ENCODE measurements at places on chromosomes 11 and 22. TPM values are rescaled to one million over a fixed set of nuclear protein-coding genes. Genes with fewer than 3 reads are reported as not detected.

GRCh38 chr22:27682437-27682836, 119.1 kb downstream of the MN1 start:
- no peaks in the 10 kb centered on the region for H3K36me3 ChIP-seq
- no peak overlapping the region for H3K27ac ChIP-seq
- H3K27me3 ChIP-seq, result peaks cover 6% of the 10 kb centered on the region

GRCh38 chr11:8707541-8708191, 25.1 kb downstream of the RPL27A start:
- peaks cover 7% of the 10 kb centered on the region for H3K4me1 ChIP-seq
- no peaks in the 10 kb centered on the region for H3K27me3 ChIP-seq
- peaks cover 44% of the 10 kb centered on the region for H3K36me3 ChIP-seq
- no peak for DNase-seq

- DNase-seq, result peak; percentile 41
- no peaks in the 10 kb centered on the region for H3K27me3 ChIP-seq
- peak overlapping the region; percentile 91 for H3K27ac ChIP-seq
- H3K4me1 ChIP-seq, result peaks cover 10% of the 10 kb centered on the region
- no peaks in the 10 kb centered on the region for H3K36me3 ChIP-seq
- peak overlapping the region; percentile 60 for H3K4me3 ChIP-seq
These were observed 638 bp downstream of the PARVA start for GRCh38 chr11:12377824-12378593.

DNA sequence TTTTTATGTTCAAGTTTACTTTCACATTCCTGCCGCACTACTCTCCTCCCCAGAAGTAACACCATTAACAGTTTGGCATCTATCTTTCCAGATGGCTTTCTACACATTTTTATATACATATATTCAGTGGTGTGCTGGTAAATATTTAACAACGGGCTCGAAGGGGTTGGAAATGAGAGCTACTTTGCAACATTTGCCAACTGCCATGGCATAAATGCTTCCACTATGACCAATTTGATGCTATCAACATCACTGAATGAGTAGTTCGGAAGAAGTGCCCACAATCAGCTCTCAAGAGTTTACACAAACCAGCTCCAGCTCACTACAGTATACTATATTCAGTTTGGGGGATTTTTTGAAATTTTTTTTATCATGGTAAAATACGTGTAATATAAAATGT, 55.2 kb downstream of the RELT start:
- H3K4me3 ChIP-seq, result no peak overlapping the region
- peaks cover 2% of the 10 kb centered on the region for H3K36me3 ChIP-seq
- no peak overlapping the region for H3K27ac ChIP-seq
- H3K27me3 ChIP-seq, result no peaks in the 10 kb centered on the region

Gene PANX3
- total RNA-seq, result not detected

Gene RAB36
- 0.42 TPM for total RNA-seq

Gene PRG3
- not detected for total RNA-seq

DNA sequence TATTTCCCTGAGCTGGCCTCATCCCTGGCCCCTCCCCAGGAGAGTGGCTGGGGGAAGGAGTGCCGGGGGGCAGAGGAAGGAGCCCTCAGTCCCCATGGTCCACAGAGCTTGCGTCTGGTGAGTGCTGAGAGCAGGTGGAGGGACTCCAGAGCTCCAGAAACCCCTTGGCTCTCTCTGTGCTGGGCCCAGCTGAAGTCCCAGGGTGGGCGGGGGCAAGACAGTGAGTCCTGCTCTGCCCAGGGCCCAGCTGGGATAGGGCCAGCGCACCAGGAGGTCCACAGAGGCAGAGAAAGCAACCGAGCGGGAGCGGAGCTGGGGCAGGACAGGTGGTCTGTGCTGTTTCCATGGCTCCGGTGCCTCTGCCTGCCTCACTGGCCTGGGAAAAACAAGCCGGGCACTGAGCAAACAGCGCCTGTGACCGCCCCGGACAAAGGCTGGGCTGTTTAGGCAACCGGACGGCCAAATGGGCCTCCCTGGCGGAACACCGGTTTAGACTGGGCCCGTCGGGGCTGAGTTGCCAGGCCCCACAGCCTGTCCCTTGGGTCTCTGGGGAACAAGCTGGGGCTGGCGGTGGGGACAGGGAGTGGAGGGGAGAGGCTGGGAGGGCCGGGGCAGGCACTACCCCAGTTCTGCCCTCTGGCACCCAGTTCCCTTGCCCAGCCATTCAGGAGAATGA, 34.1 kb upstream of the WNT7B start:
- no peak for DNase-seq
- no peaks in the 10 kb centered on the region for H3K36me3 ChIP-seq
- peak overlapping the region; percentile 17 for H3K27ac ChIP-seq
- H3K27me3 ChIP-seq, result no peaks in the 10 kb centered on the region
- H3K4me1 ChIP-seq, result peaks cover 32% of the 10 kb centered on the region
- no peak overlapping the region for H3K4me3 ChIP-seq

GRCh38 chr11:19873730-19874129, 161.1 kb downstream of the NAV2 start:
- peaks cover 3% of the 10 kb centered on the region for H3K36me3 ChIP-seq
- H3K27me3 ChIP-seq, result no peaks in the 10 kb centered on the region
- no peak overlapping the region for H3K27ac ChIP-seq
- H3K4me1 ChIP-seq, result no peaks in the 10 kb centered on the region
- no peak for DNase-seq

Gene GPR152
- not detected for total RNA-seq

- no peaks in the 10 kb centered on the region for H3K36me3 ChIP-seq
- no peak overlapping the region for H3K4me3 ChIP-seq
- peaks cover 15% of the 10 kb centered on the region for H3K4me1 ChIP-seq
These were observed 78.8 kb upstream of the BID start for GRCh38 chr22:17853073-17853472.

DNA sequence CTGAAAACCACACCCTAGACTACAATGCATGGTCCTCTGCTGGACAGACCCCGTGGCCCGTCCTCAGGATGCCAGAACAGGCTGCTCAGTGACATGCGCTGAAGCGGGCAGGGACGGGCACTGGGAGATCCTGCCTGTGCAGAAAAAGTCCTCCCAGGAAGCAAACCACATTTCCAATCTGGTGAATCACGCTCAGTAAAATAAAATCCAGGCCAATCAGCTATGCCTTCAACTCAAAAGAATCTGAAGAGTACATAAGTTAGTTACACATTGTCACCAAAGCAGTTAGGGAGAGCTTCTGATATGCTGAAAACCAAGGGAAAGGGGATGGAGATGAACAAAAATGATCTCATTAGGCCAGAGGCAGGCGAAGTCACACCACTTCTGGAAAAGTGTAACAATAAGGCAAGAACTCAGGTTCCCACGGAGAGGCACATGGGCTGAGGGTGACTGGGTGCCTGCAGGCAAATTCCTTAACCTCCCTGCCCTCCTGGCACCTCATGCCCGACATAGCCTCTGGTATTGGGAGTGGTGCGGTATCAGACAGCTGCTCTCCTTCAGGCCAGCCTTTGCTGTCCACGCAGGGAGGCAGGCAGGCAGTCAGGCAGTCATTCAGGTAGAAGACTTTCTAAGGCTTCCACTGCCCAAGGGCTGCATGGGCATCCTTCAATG, 66.4 kb downstream of the APOL5 start:
- H3K4me3 ChIP-seq, result no peak overlapping the region
- no peaks in the 10 kb centered on the region for H3K4me1 ChIP-seq
- H3K27ac ChIP-seq, result no peak overlapping the region
- DNase-seq, result no peak

All from liver (tissue), 10 donors.